ENCODE measurements at places on chromosomes 7 and 10.

GRCh38 chr7:153628825-153629224 lies 423.4 kb upstream of the DPP6 start:
- no peak for DNase-seq

DNA sequence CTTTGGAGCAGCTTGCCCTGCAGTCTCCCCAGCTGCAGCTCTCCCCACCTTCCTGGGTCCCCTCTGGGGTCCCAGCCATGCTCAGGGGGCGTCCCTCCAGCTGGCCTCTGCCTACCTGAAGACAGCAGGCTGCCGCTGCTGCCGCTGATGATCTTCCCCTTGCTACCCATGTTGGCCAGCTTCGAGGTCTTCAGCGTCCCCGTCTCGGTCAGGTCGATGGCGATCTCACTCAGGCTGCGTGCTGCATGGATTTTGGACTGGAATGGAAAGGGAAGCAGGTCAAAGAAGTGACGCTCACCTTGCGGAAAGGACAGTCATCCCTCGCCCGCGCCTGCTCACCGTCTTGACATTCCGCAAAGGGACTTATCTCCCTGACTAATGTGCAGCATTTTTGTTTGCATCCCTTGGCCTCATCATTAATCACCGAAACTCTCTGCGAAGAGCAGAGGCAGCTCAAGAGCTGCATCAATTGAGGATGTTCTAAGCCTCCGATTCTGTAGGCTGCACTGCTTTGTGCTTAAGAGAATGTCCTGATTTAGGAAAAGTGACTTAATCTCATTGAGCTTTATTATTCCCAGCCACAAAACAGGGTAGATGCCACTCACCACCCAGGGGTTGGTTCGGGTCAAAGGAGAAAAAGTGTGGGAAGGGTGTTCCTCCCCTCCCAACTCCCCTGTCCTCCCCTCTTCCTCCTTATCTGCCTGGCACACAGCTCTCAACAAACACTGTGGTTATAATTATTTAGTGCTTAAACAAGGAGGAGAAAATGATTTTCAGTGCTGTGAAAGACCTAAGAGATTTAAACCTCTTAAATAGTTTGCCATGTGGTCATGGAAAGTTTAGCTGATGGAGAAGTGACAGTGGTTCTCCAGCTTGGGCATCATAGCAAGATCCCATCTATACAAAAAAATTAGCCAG lies 107.3 kb downstream of the PRPF18 start:
- no peak for DNase-seq

DNA sequence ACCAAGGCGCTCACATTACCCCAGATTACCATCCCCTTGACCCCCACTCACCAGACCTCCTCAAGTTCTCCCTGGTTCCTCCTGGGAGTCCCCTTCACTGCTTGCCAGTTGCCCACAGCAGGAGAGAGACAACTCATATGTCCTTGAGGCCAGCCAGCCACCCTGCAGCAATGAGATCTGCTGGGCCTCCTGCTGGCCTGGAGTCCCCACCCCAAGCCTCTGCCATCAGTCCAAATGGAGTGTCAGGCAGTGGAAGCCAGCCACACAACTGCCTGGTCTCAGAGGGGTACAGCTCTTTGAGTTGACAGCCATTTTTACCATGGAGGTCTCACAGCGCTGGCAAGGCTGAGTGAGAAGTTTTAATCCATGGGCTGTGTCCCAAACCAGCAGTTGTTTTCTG lies 53.0 kb upstream of the EXOC4 start:
- DNase-seq = no peak

- DNase-seq = no peak
Measured at GRCh38 chr10:43227911-43228782, 38.7 kb downstream of the RASGEF1A start.

DNA sequence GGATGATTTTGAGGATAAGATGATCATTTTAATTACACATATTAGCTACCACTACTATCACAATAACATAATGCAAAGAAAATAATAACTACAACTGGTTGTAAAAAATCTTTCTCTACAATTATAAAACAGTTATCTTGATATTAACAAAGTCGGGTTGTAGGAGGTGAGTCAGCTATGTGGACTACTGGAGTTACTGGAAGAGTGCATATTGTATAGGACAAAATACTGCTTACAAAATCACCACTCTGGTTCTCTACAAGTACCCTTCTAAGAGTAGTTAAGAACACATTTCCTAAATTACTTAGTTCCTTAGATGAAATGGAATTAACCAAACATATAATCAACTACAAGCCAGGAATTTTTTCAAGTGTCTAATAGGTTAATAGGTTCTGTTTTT lies 74.1 kb downstream of the HYCC1 start:
- DNase-seq = no peak

DNA sequence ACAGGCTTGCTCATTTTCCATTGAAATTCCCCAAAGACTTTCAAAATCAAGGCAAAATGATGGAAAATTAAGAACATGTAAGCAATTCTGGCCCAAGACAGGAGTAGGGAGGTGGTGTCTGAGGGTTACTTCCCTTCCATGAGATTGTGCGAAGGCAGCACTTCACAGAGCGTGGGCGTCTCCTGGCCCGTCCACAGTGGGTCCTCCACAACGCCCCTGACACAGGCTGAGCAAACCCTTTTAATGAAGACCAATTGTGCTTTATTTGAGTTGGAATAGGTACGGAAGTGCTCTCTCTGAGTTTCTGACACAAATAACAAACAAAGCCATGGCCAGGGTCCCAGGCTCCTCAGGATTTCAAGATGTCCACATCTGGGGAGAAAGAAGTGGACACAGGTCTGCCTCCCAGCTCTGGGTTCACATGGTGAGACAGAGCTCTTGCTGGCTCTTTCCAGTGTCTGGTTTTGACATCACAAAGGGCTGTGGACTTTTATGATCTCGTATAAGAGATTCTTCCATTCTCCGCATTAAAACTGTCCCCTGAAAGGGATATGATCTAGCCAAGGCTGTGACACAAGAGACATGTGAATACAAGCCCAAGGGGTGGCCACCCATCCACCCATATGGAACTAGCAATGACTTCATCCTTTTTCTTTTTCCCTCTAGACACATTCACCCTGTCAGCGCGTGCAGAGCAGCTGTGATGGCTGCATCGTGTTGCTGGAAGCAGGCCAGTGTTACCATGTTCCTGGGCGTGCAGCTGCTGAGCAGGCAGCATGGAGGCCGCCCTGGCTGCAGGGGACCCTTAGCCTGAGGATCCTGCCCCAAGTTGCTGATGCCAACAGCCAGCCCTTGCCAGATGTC lies 145.6 kb downstream of the ADAM12 start:
- no peak for DNase-seq

GRCh38 chr7:29285444-29285793 lies 90.8 kb downstream of the CHN2 start:
- peak; percentile 16 for DNase-seq

- no peak for DNase-seq
Measured at GRCh38 chr7:52794621-52795020, 240.8 kb upstream of the POM121L12 start.

GRCh38 chr10:91590142-91590903 lies 42.5 kb downstream of the PPP1R3C start:
- peak; percentile 85 for DNase-seq

GRCh38 chr7:151416941-151417315 lies 7.1 kb upstream of the WDR86 start:
- DNase-seq = no peak

GRCh38 chr10:90028312-90028711 lies 326.9 kb downstream of the KIF20B start:
- DNase-seq = no peak

DNA sequence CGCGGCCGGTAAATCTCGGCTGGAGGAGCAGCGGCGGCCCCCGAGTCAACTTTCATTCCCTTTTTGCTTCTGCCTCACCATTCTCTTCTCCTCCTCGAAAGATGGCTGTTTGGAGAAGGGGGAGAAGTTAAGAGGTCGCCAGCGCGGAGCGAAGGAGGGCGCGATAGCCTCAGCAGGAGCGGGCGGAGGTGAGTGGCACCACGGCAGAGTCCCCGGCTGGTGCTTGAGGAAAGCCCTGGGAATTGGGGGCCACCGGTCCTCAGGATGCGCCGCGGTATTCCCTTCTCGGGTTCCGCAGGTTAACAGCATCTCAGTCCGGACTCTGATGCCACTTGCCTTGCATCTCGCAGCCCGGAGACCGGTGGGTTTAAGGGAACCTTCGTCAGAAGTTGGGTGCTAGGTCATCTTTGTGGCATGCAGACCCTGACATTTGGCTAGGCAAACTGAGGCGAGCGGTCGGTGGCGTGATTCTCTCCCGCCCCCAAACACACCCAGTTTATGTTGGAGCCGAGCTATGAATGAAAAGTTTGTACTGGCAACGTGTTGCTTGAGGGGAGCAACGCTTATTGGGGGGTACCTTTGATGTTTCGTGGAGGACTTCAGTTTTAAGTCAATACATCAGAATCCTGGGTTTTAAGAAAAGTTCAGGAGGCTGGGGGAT lies 59.5 kb upstream of the PRPS1L1 start:
- DNase-seq = no peak
